ENCODE measurements at places on chromosomes 5 and 9.

GRCh38 chr9:71602652-71603051 lies 165.7 kb downstream of the CEMIP2 start:
- DNase-seq, result no peak

DNA sequence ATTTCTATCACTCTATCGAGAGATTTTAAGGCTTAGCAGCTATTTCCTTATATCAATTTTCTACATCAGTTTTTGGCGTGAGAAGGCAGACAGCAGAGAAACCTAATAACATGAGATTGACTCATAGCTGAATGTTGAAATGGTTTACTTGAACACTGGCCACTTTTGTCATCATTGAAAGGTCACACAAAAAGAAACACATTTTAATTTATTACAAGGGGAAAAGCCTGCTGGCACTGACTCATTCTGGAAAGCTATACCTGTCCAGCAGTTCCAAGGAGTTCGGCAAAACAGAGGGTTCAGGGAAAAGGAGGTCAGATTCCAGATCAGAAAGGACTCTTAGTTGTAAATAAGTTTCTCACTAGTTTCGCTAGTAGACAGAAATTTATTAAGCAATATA lies 566.4 kb downstream of the DNAH5 start:
- no peak for DNase-seq

GRCh38 chr9:2403701-2404100 lies 217.9 kb upstream of the VLDLR start:
- no peak for DNase-seq

- DNase-seq, result no peak
Observed at GRCh38 chr5:36839489-36840476, 36.8 kb upstream of the NIPBL start.

DNA sequence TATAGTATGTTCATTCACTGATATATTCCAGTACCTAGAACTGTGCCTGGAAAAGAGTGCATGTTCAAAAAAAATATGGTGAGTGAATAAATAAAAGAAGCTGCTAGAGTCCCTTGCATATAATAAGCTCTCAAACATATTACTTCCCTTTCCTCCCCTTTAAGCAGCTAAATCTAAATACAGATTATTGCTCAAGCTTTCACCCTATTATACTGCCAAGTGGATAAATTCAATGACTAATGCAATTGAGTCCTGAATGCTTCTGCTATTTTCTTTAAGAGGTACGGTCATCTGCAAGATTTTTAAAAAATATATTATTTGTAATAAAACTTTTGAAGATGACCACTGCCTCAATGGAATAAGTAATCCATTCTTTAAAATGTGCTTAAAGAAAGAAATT lies 248.4 kb downstream of the PLK2 start:
- DNase-seq, result no peak

DNA sequence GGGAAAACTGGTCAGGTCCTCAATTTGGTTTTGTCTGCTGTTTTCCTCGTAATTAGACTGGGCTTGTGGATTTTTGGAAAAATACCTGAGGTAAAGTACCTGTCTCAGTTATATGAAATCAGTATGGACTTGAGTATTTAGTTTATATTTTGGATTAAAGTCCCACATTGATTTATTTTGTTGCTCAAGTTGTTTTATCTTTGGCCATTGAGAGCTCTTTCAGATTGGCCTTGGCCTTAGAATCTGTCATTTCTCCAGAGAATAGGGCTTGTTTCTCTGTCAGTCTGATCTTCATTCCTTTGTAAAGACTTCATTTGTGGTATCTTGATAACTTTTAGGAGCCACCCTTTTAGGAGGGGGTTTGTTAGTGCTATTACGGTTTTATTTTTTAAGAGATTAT lies 21.2 kb downstream of the UBAP1 start:
- DNase-seq, result no peak

- no peak for DNase-seq
Observed at GRCh38 chr9:114282104-114282485, 40.8 kb upstream of the ORM1 start.

DNA sequence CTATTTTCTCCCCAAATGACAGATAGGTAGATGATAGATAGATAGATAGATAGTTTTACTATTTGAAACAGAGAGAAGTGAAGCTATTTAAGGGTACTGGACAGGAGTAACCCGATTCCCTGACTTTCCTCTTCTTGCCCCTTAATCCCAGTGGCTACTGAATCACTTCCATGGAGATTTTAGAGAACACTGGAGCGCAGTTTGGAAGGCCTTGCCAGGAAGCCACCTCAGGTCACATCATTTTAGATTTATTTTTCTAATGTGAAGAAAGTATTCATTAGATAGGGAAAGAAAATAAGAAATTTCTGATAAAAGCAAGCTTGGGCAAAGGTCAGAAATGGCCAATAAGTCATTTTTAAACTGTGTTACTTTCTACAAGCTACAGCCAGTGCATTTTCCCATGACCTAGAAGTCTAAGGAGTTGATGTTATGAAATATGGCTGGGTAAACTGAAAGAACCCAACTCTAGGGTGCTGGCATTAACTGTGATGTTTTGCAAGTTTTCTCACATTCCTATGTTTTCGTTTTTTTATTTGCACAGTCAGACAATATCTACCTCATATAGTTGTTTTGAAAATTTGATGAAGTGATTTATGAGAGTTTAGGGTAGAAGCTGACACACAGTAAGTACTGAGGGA lies 544.7 kb upstream of the PTGER4 start:
- no peak for DNase-seq

DNA sequence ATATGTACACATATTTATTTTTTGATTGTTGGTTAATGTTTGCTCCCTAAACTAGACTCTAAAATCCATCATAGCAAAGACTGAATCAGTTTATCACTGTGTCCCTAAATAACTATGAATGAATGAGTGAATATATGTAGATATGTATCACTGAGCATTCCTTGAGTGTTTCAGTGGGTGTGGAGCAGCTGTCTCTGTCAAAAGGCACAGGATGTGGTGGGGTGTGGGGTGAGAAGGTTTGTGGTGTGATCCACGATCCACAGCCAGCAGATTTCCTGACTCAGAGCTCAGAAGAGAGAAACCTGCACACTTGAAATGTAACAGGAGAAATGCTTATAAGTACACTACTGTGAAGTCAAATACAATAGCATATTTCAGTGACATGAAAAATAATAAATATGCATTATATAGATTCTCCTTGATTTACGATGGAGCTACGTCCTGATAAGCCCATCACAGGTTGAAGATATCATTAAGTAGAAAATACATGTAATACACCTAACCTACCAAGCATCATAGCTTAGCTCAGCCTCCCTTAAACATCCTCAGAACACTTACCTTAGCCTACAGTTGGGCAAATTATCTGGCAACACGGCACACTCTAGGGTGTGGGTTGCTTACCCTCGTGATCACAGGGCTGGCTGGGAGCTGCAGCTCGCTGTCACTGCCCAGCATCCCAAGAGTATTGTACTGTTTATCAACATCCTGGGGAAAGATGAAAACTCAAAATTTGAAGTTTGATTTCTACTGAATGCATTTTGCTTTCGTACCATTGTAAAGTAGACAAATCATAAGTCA lies 287.0 kb downstream of the GAS1 start:
- no peak for DNase-seq

DNA sequence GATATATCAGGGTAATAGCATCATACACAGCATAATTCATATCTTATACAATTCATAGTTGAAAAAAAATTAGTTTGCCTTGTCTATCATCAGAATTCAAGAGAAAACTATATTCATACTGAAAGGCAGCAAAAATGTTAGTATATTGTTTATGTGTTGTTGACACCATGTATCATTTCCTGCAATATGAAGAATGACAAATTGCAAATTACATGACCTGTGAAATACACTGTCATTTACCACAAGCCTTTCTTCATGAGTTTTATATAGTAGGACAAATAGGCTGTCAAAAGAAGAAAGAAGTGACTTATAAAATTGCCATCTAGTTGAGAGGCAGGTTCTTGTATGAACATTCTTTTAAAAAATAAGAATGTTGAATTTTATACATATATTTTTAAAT lies 1136.3 kb upstream of the CDH9 start:
- no peak for DNase-seq

DNA sequence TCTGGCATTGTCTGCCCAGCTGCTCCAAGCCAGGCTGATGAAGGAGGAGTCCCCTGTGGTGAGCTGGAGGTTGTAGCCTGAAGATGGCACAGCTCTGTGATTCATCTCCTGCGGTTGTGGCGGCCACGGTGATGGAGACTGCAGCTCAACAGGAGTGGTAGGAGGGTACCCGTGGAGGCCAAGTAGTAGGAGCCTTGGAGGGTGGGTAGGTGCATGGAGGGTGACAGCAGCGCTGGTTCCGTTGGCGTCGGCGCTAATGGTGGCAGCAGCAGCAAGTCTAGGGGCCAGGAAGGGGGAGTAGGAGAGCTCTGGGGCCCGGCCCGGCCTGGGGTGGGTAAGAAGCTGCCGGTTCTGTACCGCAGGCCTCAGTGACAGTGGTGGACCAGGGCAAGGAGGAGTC lies 22.4 kb upstream of the TRIM52 start:
- DNase-seq, result no peak

DNA sequence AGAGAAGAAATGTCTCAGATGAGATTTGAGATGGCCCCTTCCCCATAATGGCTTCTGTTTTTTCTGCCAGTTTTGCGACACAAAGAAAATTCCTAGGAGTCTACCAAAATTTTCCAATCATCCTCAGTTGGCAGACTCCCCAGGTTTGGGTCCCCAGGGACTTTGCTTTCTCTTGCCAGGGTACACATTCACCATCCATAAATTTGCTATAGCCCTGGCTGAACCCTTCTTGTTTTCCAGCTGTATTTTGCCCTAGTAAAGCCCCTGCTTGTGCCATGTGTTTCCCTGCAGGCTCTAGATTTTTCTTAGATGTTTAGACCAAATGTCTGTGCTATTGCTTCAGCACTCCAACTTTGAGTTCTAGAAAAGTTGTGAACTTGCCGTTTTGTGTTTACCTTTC lies 283.2 kb downstream of the ANXA1 start:
- DNase-seq, result no peak

- no peak for DNase-seq
Observed at GRCh38 chr9:89212171-89212570, 33.6 kb upstream of the SHC3 start.

DNA sequence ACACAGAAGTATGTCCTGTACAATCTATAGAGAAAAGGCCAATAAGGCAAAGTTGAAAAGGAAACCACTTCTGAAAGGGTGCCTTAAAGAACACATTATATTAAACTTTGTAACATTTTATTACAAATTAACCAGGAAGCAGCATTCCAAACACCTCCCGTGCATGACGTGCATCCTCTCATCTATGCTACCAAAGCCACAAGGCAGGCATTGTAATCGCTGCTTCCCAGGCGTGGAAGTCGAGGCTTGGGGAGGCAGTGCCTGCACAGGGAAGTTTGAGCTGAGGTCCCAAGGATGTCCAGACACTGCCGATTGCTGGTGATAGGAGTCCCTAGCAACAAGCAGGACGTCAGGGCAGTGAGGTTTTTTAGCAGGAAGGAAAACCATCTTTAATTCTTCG lies 44.3 kb upstream of the BARHL1 start:
- DNase-seq, result no peak

DNA sequence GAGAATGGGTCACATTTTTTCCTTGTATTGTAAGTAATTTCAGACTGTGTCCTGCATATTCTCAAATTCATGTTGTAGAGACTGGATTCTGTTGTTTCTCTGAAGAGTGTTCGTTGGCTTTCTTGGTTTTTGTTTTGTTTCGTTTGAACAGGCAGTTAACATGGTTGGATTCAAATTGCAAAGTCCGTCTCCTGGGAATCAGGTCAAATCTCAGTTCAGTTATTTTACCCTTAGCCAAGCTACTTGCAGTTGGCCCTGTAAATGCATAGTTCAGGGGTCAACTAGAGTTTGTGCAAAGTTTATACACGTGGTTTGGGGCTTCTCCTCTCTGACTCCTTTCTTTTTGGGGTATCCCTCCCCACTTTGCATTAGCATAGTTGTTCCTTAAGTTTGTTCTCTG lies 21.7 kb upstream of the FBXW11 start:
- DNase-seq, result no peak

DNA sequence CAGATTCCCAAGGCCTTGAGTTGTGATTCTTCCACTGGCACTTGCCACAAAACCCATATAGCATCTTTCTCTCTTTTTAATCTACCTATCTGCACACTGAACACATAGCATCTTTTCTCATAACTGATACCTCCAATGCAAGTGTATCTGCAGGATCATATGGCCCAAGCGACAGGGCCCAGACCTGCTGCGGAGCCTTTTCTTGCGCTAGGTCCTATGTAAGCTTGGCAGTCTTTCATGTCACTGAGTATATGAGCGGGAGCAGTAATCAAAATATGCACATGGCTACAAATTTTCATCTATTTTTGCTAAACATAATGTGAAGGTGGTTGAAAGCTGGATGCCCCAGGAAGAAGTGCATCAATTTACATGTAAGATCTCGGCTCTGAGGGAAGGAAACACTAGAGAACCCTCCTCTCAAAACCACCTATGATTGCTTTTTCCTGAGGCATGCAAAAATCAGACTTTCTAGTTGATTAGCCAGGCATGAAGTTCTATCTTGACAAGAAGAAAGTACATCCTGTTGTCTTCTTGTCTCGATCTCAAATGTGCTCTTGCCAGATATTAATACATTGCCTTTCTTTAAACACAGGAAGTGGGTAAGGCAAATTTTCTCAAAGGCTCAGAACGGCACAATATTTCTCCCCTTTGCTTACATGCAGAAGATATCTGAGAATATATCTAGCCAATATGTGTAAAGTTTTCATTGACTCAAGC lies 26.9 kb upstream of the CEMIP2 start:
- no peak for DNase-seq

Data from GOT3 (cell line).